ENCODE measurements at places on chromosomes 7 and 10. TPM values are rescaled to one million over a fixed set of nuclear protein-coding genes. Genes with fewer than 3 reads are reported as not detected.

- peak; percentile 96 for DNase-seq
Measured at GRCh38 chr10:133110133-133110532, 22.4 kb downstream of the ADGRA1 start.

DNA sequence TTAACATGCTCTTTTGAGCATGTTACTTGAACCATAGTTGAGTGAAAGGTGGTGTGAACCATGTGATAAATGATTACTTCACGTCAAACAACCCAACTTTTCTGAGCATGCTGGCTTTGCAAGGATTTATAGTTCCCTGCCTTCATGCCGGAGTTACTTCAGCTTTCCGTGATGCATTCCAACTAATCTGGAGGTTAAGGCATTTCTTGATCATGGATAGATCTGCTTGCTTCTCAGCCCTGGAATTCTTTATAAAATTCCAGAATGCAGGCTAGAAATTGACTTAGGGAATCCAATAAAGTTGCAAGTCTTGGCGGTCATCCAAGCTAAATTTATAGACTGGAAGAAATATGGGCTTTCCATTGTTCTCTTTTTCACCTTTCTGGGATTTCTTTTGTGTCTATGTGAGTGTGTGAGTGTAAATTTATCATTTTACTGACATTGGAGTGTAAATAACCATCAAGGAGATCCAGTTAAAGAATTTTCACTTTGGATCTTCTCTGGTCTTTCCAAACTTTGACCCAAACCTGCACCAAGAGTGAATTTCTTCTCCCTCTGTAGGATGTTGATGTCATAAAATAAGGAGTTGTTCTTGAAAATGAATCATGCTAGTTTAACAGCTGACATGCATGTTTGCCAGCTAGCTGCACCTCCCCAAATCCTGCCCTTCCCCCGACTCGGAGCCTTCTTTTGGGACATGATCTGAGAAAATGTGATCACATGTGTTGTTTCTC lies 289.0 kb downstream of the TWIST1 start:
- no peak for DNase-seq

- DNase-seq, result no peak
Measured at GRCh38 chr7:152588350-152588749, 87.6 kb downstream of the XRCC2 start.

DNA sequence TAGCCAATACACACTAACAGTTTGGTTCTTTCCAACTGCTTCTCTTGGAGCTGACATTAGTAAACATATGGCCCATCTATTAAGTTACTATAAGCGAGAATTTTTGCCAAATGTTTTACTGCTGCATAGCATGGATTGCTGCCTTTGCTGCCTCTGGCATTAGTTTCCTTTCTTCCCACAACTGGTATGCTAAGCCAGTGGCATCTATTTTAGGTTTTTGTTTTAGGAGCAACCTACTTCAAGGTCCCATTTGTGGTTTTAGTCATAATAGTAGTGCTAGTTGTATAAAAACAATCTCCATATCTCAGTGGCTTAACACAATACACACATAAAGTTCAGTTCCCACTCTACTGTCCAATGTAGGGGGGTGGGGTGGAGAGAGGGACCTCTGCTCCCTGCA lies 25.9 kb upstream of the PANK1 start:
- DNase-seq, result no peak

- DNase-seq, result no peak
Measured at GRCh38 chr7:125930848-125931247, 1001.2 kb upstream of the POT1 start.

DNA sequence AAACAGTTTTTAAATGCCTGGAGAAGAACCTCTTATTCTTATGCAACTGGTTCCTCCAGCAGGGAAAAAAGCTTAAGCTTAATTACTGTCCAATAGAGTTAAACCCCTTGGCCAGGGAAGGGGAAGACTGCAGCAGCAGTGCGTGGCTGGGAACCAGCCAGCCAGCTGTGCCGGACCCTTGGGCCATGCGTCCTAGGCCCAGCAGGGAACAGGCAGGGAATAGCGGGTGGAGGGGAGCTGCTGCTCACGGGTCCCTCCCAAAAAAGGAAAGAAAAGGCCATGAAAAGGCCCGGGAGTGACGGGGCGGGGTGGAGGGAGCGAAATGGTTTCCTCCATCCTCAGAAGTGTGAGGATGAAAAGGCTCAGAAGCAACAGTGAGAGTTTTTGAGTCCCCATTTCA lies 35.2 kb upstream of the HECW1 start:
- no peak for DNase-seq

GRCh38 chr7:38929460-38930171 lies 20.6 kb upstream of the VPS41 start:
- DNase-seq, result no peak

Gene STEAP1
- total RNA-seq, result 1.6 TPM

Gene CRHR2
- not detected for total RNA-seq
